ENCODE measurements at places on chromosomes 4 and X.
A peak's percentile ranks its signal among the peaks of the same experiment; 100 is the strongest.

GRCh38 chr4:171876636-171877035, 63.4 kb downstream of the GALNTL6 start:
- no peak for DNase-seq

GRCh38 chr4:22712529-22712928, 19.8 kb downstream of the GBA3 start:
- no peak for DNase-seq

GRCh38 chr4:101707596-101707995, 82.9 kb upstream of the BANK1 start:
- DNase-seq, result no peak

- no peak for DNase-seq
Measured at GRCh38 chr4:102871772-102872171, 3.0 kb downstream of the CISD2 start.

- DNase-seq, result peak; percentile 41
Measured at GRCh38 chrX:12701628-12702027, 89.6 kb upstream of the PRPS2 start.

DNA sequence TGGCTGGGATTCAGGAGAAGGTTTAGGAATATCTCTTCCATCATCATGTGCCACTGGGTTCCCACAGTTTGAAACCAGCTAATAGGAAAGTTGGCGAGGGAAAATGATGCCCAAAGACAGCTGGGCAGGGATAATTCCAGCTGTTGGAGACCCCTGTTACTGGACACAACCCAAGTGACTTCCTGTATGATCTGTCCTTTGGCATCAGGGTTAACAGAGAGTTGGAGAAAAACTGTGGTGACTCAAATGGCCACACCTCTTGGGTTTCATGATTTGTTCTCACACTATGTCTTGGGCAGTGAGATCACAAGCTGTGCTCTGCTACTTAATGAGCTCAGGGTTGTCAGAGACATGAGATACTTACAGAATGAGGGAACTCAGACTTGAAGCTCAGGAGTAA, 3.8 kb downstream of the FGF16 start:
- DNase-seq, result no peak

- no peak for DNase-seq
Measured at GRCh38 chr4:1588306-1588705, 95.8 kb downstream of the FAM53A start.

- no peak for DNase-seq
Measured at GRCh38 chr4:106195435-106195950, 120.5 kb downstream of the TBCK start.

All from HTR-8/SVneo (cell line).